Aorta (tissue), 5 donors: ENCODE measurements at places on chromosomes 6 and 20. TPM values are rescaled to one million over a fixed set of nuclear protein-coding genes. Genes with fewer than 3 reads are reported as not detected.
A peak's percentile ranks its signal among the peaks of the same experiment; 100 is the strongest.

GRCh38 chr6:13026557-13026956 is 301.8 kb downstream of the TBC1D7 start:
- DNase-seq: no peak

- DNase-seq: no peak
These were observed 19.2 kb upstream of the MRPS18A start for GRCh38 chr6:43706788-43707187.

- DNase-seq: no peak
These were observed 668.6 kb downstream of the UTRN start for GRCh38 chr6:144953552-144954240.

GRCh38 chr6:86192123-86192522 is 549.4 kb upstream of the SYNCRIP start:
- DNase-seq: no peak

DNA sequence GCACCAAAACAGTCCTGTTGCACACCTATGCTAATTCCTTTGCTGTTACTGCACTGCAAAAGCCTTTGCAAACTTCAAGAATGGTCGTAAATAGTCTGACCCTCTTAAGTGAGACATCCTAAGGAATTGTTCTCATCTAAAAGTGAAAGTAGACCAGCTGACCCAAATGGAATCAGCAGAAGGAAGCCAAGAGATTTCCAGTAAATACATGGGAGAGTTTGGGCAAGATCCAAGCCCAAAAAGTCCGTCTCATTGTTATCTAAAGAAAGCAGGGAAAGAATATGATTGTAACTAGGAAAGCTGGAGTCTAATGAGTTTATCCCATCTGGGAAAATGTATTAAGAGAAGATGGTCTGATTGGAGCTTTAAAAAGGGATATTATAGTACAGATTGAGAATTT is 43.0 kb upstream of the HIVEP1 start:
- no peak for DNase-seq

DNA sequence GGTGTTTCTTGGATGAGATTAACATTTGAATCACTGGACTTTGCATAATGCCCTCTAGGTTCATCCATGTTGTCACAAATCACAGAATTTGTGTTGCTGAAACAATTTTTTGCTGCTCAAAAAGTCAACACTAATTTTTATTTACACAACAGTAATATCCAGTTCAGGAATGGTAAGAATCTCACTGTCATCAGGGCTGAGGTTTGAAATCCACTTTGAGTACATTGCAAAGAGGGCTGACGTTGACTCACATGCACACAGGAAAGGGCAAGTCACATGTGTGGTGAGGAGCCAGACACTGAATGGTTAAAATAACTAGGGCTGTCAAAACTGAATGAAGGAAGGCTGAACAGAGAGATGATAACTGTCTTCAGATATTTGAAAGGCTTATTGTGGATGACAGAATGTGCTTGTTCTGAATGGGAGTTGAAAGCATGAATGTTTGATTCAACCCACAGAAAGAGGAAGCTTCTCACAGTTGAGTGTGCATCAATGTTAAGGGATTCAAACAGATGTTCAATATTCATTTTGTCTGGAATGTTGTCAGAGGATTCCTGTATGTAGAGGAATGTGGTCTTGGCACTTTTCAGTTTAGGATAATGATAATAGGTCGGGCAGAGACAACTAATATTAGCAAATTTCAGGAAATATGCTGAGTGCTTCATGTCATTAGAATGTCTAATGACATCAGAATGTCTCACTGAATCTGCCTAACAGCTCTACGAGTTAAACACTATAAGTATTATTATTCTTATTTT is 3.6 kb upstream of the ADGRG6 start:
- DNase-seq: no peak

- DNase-seq: no peak
These were observed 59.5 kb downstream of the BMP6 start for GRCh38 chr6:7785243-7786035.

- no peak for DNase-seq
These were observed 3.0 kb downstream of the CASS4 start for GRCh38 chr20:56414842-56415765.

DNA sequence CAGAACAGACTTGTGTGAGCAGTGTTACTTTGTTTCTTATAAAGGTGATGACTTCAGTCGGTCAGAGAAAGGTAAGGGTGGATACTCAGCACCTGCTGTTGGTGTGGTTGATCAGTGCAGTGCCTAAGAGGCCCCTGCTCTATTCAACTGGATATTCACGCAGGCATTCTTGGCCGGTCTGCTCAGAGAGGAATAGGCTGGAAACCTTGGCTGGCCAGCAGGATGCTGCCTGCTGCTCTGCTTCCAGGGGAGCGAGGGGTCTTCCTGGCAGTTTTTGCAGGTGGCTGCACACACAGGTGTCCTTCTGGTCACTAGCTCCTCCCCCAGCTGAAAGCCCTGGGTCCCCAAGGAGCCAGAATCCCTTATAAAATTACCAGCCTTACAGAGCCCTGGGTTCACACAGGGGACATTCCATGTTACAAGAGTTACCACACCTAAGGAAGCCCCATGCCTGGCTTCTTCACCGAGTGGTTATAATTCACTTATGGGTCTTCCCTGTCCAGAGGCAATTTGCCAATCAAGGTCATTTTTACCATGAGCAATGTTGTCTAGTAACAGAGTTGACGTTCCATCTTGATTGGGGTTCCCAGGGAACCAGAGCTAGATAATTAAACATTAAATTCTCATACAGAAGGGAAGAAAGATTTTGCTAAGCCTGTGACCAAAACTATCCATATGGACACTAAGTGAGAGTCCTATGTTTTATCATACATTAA is 16.4 kb downstream of the SYNJ2 start:
- peak; percentile 31 for DNase-seq

DNA sequence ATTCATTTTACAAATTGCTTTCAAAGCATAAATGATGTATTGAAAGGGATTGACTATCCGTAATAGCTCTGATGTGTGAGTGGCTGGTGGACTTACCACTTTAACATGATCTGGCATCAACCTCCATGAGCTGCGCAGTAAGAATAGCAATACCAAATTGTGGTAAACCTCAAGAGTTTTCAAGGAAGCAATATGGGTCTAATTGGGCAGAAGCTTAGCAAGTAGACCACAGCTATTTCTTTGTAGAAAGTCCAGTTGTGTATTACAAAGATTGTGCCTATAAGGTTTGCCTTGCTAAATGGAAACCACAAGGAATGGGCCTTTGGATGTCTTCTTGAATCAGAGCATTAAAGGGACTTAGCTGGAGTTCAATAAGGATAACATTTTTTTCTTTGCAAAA is 736.6 kb downstream of the KIF16B start:
- no peak for DNase-seq

- no peak for DNase-seq
These were observed 349.8 kb downstream of the CDC5L start for GRCh38 chr6:44737341-44737740.

DNA sequence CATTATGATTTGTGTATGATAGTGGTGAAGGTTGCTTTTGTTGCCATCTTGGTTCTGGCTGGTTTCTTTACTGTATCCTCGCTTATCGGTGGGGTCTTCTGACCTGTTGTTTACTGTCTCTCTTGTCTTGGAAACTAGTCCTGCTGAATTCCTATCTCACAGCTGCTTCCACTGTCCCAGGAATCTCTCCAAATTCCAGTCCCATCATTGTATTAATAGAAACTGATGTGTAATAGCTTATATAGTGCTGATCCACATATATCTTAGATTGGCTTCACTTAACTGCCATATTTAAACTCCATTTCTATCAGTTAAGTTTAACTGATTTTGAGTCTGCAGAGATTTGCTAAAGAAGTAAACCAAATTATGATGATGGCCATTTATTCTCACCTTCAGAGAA is 5.9 kb downstream of the GTF2H5 start:
- no peak for DNase-seq

DNA sequence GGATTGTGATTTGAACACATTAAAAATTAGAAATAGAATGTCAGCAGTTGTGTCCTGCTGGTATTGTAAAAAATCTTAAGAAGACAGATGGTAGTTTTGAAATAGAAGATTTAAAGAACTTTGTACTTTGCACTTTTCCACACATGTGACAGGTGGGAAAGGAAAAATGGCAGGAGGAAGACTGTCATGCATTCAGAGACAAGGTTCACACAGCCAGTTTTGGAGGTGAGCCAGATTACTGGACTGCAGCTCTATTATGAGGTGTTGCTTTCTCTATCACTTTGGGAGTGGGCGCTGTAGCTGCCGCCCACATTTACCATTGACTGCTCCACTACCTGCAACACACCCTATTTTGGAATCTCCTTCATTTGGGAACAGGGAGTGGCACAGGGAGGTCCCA is 12.1 kb upstream of the NDUFAF4 start:
- no peak for DNase-seq

DNA sequence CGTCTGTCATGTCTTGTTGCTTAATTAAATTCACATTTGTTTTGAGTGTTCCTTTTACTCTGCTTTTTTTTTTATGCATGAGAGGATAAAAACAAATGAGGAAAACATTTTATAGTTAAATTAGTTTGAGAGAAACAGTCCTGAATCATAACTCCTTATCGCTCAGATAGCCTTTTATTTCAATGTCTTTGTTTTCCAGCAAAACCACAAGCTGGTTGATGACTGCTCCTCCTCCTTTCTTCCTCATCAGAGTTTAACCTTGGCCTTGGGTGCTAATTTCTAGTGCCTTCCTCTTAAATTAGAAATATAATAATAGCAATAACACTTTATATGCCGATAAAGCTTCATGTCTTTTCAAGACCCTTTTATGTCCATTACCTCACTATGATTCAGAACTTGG is 3.1 kb downstream of the NOX3 start:
- DNase-seq: no peak

- DNase-seq: peak; percentile 87
These were observed at the start of gene PKIB for GRCh38 chr6:122609881-122610689. Gene PKIB, plus strand, starts transcription at chr6:122610405. Its CDS starts 107,390 bp downstream, at chr6:122717795.

DNA sequence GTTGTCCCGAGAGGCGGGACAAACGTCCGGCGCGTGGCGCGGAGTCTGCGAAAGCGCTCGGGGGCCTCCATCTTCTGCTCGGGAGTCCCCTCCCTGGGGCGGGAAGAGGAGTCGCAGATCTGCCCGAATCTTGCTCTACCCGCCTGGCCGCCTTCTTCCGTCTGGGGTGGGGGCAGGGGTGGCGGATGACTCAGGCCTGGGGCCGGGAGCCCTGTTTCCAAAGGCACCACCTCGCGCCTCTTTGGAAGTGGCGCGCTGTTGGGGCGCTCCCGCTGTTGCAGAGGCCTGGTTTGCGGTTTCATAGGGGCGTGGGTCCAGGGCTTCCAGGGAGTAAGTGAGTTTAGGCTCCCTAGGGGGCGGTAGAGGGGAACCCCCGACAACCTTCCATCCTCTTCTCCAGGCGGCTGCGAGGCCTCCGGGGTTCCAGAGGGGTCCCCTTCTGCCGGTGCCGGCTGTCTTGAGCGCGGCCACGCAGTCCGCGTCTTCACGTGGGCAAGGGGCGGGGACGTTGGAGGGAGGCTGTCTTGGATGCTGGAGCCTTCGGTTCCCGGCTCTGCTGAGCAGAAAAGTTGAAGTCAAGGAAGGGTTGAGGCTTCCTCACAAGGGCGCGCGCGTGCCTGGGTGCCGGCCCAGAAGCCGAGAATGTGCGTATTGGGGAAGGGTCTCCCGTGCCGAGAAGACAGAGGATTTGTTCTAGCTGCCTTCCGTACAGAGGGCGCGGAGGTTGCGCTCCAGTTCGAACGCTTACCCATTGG is 2.6 kb upstream of the TFAP2C start:
- DNase-seq: no peak

GRCh38 chr6:83852528-83853177 is 507 bp upstream of the RIPPLY2 start:
- DNase-seq: no peak

Gene EEF1A2
- 1.5 TPM for total RNA-seq

Gene TFAP2D
- total RNA-seq: not detected

Gene CCN5
- 59.4 TPM for total RNA-seq

Gene BCL2L1
- total RNA-seq: 69.1 TPM

Gene TAF8
- 28.6 TPM for total RNA-seq

Gene TOX2
- 11.9 TPM for total RNA-seq

Gene DDO
- 2.5 TPM for total RNA-seq

Gene FRS3
- total RNA-seq: 3.7 TPM

Gene SLC13A3
- total RNA-seq: 5.1 TPM

Gene LPA
- total RNA-seq: not detected

Gene LY6G5C
- total RNA-seq: 1.2 TPM
